Subcutaneous adipose tissue (tissue), 4 donors: ENCODE measurements at places on chromosomes 2 and 18. TPM values are rescaled to one million over a fixed set of nuclear protein-coding genes. Genes with fewer than 3 reads are reported as not detected.

ONECUT2 gene
- not detected for total RNA-seq

ZNF519 gene
- 7.5 TPM for total RNA-seq

LRRTM4 gene
- not detected for total RNA-seq

GCG gene
- total RNA-seq, result not detected

GPR35 gene
- 0.94 TPM for total RNA-seq

MALL gene
- 9.5 TPM for total RNA-seq

CELF4 gene
- total RNA-seq, result not detected

IL36G gene
- total RNA-seq, result not detected

FBXO36 gene
- 1.9 TPM for total RNA-seq

IL18RAP gene
- total RNA-seq, result 4.3 TPM

SERPINB3 gene
- total RNA-seq, result not detected

MLPH gene
- total RNA-seq, result 7.1 TPM

CRYGC gene
- not detected for total RNA-seq

GALR1 gene
- 0.22 TPM for total RNA-seq

DNAJC10 gene
- total RNA-seq, result 49.5 TPM

CXCR2 gene
- total RNA-seq, result 1.6 TPM

LINC00305 gene
- total RNA-seq, result not detected

EGR4 gene
- total RNA-seq, result not detected

FBXO48 gene
- 2.0 TPM for total RNA-seq

IL1RL2 gene
- total RNA-seq, result 0.17 TPM

OBSL1 gene
- total RNA-seq, result 118 TPM
